Stimulated activated CD8-positive, alpha-beta memory T cell treated with anti-CD3 and anti-CD28 coated beads, Interleukin-4, amount 100 ng/mL, for 4 hours (primary cell): ENCODE measurements at places on chromosomes 6 and 20.
A peak's percentile ranks its signal among the peaks of the same experiment; 100 is the strongest.

DNA sequence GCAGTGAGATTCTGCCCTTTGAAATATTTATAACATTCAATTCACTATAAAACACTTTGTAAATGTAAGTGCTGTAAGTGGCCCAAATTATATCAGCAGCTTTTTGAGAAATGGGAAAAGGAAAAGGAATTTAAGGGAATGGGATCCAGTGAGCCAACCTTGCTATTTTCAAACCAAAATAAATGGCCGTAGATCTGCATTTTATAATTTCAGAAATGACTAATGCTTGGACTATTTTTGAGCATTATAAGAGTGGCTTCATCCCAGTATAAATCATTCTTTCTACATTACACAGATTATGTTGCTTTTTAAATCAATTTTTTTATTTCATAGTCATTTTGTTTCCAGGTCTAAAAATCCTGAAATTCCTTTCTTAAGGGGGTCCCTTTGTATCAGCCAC, 49.2 kb downstream of the ANKRD6 start:
- no peak for DNase-seq

DNA sequence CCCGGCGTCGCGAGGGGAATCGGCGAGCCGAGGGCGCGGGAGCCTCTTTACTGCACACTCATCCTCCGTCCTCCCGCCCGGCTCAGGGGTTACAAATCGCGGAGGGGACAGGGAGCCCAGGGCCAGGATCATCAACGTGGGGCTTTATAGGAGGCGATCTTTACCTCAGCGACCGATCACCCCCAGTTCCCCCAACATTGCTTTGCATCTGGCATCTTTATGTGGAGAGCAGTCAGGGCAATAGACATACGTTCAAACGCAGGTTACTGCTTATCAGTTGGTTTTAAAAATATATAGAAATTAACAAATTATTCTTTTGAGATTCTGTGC, 634 bp downstream of the HSF2 start:
- no peak for DNase-seq

GRCh38 chr6:154749341-154749740, 16.1 kb downstream of the SCAF8 start:
- DNase-seq, result no peak

DNA sequence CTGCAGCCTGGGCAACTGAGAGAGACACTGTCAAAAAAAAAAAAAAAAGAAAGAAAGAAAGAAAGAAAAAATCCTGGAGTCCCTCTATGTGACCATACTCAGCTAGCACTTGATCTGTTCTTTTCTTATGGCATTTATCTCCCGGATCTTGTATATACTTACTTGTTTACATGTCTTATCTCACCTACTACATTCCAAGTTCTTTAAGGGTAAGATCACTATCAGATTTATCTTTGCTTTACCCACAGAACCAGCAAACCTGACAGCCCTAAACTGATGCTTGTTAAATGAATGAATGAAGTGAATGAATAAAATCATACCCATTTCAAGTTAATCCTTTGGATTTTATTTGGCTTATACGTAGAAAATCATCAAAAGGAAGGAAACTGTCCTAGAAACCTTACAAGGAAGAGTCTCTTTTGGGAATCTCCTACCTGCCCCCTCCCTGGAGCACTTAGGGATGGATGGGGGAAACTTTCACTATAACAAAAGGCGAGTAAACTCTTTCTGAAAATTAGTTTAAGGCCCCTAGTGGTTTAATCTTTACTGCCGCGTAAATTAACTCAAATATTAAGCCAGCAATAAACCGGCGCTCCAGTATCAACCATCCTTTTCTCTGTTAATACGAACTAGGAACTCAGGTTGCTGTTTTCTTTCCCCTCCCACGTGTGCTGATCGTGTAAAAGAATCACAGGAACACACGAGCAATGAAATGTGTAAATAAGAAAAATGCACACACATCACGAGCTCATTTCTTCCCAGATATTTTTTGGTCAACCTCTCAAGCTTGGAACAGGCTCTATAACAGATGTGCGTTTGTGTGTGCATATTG, 1.3 kb upstream of the UTRN start:
- no peak for DNase-seq

GRCh38 chr20:61755971-61756845, 309.5 kb downstream of the TAF4 start:
- DNase-seq, result no peak

DNA sequence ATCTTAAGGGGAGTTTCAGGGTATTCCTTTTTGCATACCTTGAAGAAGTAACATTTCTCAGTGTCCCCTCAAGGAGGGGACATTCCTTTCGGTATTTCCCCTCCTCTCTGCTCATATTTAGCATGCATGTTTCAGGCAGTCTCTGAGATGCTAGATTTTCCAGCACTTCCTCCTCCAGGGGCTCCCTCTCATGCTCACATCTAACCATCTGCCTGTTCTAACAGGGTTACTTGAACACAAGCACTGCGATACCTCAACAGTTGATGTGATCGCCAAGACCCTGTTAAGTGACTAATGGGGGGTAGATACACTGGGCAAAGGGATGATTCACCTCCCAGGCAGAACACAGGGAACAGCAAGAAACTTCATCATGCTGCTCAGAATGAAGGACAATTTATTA, 12.9 kb upstream of the MCM3 start:
- DNase-seq, result no peak

GRCh38 chr6:169833258-169833794, 81.9 kb downstream of the ERMARD start:
- no peak for DNase-seq

- no peak for DNase-seq
Measured at GRCh38 chr6:150016324-150017185, 8.8 kb downstream of the RAET1L start.

- DNase-seq, result no peak
Measured at GRCh38 chr6:161166677-161167076, 107.2 kb downstream of the AGPAT4 start.

GRCh38 chr20:62344782-62345181, 22.3 kb downstream of the LAMA5 start:
- no peak for DNase-seq

- no peak for DNase-seq
Measured at GRCh38 chr6:159172091-159172491, 2.9 kb downstream of the FNDC1 start.

DNA sequence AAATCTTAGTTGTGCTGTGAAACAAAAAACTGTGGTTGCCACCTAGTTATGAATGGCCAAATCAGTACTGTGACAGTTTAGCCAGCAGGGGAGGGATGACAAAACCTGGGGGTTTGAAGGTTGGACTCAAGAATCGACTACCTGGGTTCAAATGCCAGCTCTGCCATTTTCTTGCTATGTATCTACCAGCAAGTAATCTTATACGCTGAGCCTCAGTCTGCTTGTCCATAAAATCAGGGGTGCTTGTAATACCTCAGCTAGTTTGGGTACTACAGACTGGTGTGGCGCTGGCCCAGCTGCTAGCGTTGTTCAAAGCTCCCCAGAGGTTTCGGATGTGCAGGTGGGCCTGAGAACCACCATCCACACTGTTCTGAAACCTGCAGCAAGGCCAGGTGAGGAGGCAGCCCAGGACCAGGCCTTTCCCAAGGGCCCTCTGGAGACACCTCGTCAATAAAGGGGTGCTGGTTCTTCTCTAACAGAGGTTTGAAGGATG, 40.4 kb downstream of the TRAM2 start:
- DNase-seq, result no peak

DNA sequence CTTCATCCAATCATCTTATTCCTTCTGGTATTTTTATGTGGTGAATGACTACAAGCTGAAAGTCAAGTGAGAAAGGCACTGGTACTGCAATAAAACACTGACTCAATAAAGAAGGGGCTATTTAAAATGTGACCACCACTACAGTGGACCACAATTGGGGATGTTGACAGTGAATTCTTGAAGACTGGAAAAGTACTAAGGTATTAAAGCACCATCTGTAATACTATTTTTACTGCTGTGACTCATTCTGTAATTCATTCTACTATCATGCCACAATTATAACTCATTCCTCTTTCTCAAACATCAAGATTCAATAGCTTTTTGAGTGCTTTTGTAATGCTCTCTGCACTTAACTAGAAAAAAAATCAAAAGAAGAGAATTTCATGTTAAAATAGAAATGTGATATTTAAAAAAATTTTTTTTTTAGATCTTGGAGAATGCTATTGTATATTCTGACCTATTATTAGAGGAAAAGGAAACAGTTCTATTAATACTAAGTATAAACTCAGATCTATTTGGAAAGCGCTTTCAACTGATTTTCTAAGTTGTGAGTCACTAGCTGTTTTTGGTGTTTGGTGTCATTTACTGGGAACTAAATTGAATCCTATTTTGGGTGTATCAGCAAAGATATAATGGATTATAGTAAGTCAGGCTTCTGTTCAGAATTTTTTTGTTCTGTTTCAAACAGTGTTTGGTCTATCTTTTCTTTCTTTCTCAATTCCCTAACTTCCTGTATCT, 104.7 kb upstream of the TMEM170B start:
- no peak for DNase-seq

GRCh38 chr6:139112146-139112545, 22.7 kb upstream of the HECA start:
- DNase-seq, result no peak

DNA sequence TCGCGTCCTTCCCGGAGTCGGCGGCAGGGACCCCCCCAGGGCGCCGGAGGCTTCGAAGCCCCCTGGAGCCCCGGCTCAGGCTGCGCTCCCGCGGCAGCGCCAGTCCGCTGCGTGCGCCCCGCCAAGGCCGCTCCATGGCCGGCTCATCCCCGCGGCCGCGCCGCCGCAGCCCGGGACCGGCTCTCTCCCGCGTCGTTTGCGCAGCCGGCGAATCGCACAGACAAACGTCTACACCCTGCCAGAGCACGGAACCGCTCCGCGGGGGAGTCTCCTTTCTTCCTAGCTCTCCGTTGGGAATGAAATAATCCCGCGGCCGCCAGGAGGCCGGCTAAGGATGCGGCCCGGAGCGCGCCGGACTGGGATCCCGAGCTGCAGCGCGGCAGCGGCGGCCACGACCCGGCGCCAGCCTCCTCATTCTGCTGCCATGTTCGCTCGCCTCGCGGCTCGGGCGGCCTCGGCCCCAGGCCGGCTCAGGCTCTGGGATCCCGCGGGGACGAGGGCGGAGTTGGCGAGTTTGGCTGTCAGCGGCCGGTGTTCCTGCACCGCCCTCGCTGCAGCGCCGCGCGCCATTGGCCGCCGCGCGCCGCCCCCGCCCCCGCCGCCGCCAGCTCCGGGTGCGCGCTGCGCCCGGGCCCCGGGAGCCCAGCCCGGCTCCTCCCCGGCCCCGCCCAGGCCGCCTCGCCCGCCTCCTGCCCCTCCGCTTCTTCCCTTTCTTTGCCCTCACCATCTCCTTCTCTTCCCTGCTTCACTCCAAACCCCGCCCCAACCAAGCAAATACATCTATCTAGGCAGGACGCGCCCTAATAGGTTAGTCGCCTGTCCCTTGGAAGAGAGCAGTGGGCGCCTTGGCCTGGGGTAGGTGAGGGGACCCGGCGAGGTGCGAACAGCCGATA, at the start of gene GFOD1:
Gene GFOD1, minus strand, starts transcription at position 479 of the 893 bp plus-strand sequence. CDS start 710 bp downstream, outside the sequence.
- peak; percentile 31 for DNase-seq
